ENCODE measurements at places on chromosomes 6 and 20.
A peak's percentile ranks its signal among the peaks of the same experiment; 100 is the strongest.

GRCh38 chr6:49541936-49542335, 8.5 kb upstream of the C6orf141 start:
- DNase-seq: no peak

GRCh38 chr6:115091461-115091860, 748.6 kb upstream of the HS3ST5 start:
- DNase-seq: no peak

DNA sequence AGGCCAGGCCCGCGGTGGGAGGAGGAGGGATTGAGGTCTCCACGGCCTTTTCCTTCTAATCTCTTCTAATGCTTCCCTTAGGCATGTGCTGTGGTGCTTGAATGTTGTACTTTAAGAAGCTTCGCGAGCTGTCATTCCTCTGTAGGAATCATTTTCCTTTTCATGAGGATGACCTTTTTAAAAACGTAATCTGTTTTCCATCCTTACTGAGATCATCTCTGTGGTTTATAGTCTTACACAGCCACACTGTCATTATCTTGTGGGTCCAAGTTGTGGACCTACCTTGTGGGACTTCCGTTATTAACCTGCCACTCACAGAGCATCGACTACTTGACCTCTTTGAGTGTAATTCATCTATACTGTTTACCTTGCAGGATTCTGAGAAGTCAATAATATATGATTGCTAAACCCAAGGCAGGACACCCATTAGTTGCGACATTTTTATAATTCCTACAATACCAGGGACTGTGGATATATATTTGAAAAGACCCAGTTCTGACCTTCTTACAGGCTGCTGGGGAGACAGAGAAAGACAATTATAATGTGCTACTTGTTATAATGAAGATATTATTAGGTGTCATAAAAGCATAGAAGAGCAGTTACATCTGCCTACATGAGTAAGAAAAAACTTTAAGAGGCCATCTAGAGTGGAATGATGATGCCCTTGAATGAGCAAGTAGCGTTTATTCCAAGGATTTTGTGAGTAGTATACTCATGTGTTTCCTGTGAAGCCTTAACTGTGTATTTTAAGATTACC, 842 bp downstream of the SLC25A27 start:
- DNase-seq: no peak

DNA sequence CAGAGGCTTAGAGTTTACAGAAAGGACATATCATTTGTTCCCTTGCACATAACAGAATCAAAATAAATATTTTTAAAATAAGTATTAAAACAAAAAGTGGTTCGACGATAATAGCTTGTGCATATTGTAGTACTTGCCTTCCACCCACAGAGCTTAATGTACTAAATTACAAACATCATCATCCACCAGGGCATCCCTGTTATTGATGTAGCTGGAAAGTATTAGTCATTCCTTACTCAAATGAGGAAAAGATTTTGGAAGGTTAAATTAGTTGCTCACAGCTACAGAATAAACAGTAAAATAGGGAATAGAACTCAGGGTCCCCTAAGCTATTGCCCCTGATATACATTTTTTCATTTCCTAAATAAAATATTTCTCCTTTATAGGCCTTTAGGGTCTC, 150.3 kb downstream of the PTPRK start:
- no peak for DNase-seq

DNA sequence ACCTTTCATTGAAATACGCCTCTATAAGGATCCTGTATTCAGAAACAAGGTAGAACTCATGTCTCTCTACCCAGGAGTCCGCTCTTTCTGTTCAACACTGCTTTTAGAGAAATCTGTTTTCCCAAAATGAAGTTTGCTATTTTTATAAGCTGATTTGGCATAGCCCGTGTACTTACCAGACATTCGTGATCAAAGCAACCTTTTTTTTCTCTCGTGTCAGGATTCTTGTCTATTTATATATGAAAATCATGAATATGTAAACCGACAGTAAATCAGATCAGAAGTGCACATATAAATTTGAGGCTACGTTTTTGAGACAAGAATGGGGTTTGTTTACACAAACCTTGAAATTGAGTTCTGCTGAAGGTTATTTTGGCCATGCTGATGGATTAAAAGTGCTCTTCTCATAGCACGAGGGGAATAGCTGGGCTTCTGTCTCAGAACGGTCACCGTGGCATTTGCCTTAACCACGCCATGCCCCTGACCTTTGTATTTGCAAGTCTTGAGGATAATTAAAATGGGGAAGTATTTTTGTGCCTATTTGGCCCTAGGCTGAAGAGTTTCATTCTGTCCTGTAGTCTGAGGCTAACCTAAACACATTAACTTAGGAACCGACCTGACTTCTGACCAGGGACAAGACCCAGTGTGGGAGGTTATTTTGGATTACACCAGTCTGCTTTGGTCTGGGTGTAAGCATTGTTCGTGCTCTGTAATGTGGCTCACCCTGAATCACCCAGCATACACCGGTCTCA, 118.6 kb downstream of the MAP3K4 start:
- DNase-seq: no peak

GRCh38 chr6:52517502-52518278, 59.2 kb downstream of the TRAM2 start:
- DNase-seq: peak; percentile 31

- no peak for DNase-seq
Measured at GRCh38 chr6:142002825-142003405, 129.8 kb upstream of the GJE1 start.

GRCh38 chr20:45968801-45969711, 2.9 kb downstream of the ZNF335 start:
- DNase-seq: no peak

DNA sequence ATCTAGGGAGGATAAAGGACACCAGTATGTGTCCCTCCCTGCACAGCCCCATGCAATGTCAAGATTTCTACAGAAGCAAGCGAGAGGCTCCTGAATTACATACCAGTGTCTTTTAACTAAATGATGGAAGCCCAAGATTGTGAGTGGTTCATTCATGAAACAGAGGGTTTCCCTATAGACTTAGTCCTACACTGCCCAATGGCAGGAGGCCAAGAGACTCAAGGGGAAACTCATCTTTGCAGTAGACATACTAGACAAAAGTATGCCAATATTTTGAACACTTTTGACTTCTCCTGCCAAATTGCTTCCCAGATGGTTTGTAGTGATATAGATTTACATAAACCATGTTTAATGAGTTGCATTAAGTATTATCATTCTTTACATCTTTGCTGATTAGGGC, 557.2 kb upstream of the JAG1 start:
- no peak for DNase-seq

DNA sequence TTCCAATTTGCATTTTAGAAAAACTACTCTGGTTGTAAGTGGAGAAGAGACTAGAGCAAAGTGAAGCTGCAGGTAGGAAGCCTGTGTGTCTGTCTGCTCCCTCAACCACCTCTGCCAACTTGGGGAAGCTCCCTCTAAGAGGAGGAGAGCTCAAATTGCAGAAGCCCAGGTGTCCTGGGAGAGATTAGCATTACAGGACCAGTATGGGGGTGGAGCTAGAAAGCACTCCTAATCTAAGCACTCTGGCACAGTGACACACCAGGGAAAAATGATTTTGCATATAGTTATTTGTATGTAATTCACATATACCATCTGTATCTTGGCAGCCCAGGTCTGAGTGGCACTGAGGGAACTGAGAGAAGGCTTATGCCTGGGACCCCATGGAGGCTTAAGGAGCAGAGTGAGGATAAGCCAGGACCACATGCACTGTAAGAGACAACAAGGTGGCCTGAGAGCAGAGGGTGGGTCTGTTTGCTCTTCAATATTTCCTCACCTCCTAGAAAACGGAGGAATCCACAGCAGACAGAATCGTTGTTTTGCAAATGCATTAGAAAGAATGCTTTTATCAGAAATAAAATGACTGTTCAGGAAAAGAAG, 13.6 kb downstream of the GSTA2 start:
- DNase-seq: no peak

DNA sequence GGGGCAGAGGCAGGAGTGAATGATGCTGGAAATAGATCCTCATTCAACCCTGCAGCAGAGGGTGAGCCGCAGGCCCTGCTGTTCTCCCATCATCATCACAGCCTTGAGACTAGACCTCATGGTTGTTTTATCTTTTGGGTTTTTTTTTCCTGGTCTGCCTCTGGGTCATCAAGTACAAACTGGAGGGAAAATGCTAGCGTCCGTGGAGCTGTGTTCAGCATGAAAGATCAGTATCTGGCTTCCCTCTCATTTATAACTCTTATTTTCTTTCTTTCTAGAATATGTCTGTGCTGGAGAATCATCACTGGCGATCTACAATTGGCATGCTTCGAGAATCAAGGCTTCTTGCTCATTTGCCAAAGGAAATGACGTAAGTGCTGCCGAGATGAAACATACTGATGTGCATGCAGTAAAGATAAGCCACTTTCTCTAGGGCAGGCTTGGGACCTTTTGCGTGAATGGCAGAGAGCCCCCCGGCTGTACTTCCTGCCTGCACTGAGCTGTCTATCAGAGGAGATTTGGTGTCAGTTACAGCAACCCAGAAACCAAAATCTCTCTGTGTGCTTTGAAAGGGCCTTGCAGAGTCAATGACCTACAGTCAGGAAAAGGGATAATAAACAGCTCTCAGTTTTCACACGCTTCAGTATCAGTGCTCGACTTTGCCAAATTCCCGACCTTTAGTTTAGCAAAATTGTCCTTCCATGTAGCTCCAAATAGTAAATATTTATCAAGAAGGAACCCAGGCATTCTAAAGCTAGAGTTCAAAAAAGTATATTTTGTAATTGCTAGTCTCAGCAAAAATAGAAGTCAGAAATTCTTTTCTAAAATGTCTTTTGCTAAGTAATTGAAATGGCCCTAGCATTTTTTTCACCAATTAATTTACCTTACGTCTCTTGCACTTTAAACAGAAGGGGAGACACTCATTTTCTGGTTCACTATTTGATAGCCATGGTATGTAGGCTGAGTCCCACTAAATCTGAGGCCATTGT, 76.3 kb downstream of the MTFR2 start:
- no peak for DNase-seq

DNA sequence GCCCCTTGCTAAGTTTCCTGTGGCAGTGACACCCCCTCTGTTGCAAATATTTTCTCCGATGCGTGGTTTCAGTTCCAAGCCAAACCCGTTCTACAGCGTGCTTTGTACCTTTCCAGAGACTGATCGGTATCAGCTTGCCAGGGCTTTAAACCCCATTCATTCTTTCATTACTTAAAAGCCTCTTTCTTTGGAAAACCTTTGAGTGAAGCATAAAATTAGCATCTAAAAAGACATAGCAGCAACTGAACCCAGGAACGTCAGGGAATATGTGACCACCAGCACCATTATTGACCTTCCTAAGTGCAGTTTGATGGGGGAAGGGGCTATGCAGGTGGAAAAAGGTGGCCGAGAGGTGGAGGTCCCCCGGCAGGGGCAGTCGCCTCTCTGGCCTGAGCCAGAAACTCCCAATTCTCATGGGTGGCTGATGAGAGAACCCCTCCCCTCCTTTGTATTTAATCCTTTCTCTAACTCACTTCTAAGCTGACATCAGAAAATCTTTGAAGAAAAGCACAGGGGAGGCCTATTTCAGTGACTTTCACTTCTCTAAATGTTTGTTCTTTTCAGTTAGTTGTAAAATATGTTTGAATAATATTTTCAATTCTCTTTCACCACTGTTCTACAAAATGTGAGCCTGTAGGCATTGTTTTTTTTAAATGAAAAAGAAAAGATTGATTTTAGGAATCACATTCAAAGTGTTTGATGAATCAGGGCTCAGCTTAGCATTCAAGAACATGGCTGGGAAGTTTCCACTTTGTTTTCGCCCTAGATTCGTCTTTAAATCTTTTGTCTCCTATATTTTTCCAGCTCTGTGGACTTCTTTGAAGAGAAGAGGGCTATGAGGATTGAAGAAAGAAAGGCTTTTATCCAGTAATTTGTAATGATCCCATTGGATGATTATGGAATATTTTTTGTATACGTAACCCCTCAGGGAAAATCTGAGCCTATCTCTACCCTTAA, 89.2 kb downstream of the RSPH3 start:
- DNase-seq: no peak

GRCh38 chr6:108793516-108794251, 54.5 kb upstream of the ARMC2 start:
- DNase-seq: no peak

DNA sequence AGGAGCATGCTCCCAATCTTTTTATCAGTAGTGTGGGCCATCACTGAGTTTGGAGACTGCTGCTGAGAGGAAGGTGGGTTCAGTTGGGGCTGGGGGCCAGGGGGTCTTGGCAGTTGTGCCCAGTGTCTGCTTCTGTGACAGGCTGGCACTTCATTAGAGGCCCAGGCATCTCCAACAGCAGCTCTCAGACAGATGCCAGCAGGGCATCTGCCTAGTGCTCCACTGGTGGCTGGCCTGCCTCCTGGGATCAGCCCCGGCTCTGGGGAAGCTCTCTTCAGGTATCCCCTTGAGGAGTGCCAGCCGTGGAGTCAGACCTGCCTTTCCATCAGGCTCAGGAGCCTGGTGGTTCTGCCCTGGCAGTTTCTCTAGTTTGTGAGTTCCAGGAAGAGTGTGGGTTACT, 77.3 kb downstream of the DTD1 start:
- DNase-seq: no peak

DNA sequence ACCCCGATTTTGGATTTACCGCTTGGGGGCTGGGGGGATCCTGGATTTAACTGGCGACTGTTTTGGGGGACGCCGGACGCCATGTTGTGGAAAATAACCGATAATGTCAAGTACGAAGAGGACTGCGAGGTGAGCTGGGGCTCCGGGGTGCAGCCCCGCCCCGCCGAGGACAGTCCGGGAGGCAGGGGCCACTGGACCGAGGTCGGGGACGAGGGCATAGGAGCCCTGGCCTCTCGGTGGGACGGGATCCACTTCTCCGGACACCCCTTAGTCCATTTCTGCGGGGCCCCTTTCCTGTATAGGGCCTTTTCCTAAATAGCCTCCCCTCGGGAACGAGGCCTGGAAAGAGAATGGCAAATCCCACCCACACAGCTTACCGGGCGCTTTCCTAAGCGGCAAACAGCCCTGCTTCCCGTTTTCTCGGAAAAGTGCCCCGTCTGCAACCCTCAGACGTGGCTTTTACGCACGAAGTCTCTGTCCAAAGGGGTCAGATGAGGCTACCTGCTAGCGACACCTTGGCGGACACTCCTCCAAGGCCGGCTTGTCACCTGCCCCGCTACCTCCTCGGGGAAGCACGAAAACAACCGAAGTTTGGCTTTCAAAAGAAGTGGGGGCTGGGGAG, 469 bp downstream of the TFAP2C start:
- DNase-seq: no peak

- DNase-seq: no peak
Measured at GRCh38 chr6:16596616-16597331, 164.5 kb downstream of the ATXN1 start.

- no peak for DNase-seq
Measured at GRCh38 chr6:147204843-147205311, 660 bp downstream of the STXBP5 start.

DNA sequence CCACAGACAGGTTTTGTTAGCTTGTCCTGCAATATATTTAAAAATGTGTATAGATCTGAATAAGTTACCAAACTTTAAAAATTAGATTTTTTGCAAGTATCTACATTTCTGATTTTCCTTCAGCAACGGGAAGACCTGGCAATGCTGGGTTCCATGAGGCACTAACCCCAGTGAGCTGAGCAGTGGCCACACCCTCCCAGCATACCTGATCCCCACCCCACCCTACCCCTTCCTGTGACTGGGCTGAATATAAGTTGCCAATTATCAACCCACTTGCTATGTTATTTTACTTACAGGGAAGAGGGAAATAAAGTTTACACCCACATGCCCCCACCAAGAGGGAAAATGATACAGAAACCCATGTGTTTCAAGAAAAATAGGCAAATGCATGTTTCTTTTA, 70.3 kb upstream of the RALGAPA2 start:
- DNase-seq: no peak

GRCh38 chr20:56249244-56249955, 868 bp downstream of the MC3R start:
- no peak for DNase-seq

GRCh38 chr6:816510-817084, 123.7 kb upstream of the EXOC2 start:
- DNase-seq: peak; percentile 4

Measured in stimulated activated CD4-positive, alpha-beta T cell treated with anti-CD3 and anti-CD28 coated beads, Interleukin-2, amount 100 ng/mL, for 4 hours (primary cell).